ENCODE measurements at places on chromosomes 3 and 15. TPM values are rescaled to one million over a fixed set of nuclear protein-coding genes. Genes with fewer than 3 reads are reported as not detected.
A peak's percentile ranks its signal among the peaks of the same experiment; 100 is the strongest.

DNA sequence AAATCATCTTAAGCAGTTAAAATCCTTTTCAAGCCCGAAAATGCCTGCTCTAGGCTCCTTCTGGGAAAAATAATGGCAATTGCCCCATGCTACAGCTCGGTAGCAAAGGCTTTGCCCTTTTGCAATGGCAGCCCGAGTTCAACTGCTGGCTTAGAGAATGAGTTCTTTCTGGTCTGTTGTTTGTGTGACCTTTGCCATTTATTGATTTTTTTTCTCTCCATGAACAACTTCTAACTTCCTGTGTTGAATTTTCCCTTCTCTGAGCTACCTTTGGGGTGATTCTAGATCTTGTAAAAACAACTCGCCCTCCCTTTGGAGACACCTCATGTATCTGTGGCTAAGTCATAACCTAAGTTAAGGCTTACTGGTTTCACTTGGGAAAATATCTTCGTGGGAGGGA lies 139.3 kb downstream of the PLCH1 start:
- H3K36me3 ChIP-seq: no peaks in the 10 kb centered on the region
- H3K4me3 ChIP-seq: no peak overlapping the region
- no peak for DNase-seq

DNA sequence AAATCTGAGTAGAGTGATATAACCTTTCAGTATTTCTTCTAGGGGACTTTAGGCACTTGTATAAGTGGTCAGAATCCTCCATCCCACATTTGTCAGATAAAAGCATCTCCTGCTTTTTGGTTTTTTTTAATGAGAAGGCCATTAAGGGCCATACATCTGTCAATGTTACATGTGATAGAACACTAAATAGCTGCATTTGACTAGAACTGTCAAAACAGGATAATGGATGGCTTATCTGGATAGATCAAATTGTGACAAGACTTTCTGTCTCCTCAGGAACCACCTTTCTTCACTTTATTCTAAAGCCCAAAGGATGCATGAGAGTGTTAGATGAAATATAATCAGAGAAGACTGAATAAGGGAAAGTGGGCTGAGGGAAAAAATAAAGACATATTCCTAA lies 533.4 kb upstream of the TGFBR2 start:
- H3K27me3 ChIP-seq: no peaks in the 10 kb centered on the region
- no peak overlapping the region for H3K4me3 ChIP-seq
- H3K27ac ChIP-seq: no peak overlapping the region

GRCh38 chr3:134543113-134543512 lies 57.3 kb downstream of the CEP63 start:
- no peak overlapping the region for H3K27ac ChIP-seq
- DNase-seq: no peak
- peaks cover 12% of the 10 kb centered on the region for H3K4me1 ChIP-seq
- H3K27me3 ChIP-seq: no peaks in the 10 kb centered on the region

GRCh38 chr15:61056386-61056785 lies 172.7 kb downstream of the RORA start:
- DNase-seq: no peak
- no peak overlapping the region for H3K27ac ChIP-seq
- peaks cover 6% of the 10 kb centered on the region for H3K27me3 ChIP-seq
- H3K36me3 ChIP-seq: no peaks in the 10 kb centered on the region

The TMIE gene
- 0.36 TPM for total RNA-seq

DNA sequence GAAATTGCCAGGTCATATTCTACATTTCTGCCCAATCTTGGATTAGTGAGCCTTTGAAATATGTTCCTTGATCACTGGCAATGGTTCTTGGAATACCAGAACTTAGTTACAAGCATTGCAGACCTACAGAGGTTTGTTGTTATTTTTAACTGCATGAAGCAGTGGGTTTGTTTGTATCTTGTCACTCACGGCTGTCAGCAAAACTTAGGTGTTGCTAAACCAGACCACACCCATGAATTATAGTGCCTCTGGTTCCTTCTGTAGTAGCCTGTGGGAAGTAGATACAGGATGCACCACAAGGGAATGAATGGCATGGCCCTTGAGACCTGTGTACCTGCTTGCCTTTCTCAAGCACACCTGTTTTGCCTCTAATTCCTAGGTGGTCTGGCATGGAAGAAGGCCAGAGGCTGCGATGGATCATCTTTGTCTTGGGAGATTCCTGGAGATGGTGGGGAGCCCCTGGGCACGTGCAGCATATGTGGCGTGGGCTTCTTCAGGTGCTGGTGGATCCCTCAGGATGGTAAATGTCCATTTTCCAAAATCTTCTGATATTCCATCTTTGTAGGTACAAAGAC lies 138.8 kb downstream of the SNRPN start:
- H3K36me3 ChIP-seq: peaks cover 76% of the 10 kb centered on the region
- no peaks in the 10 kb centered on the region for H3K27me3 ChIP-seq
- no peak for DNase-seq
- H3K4me1 ChIP-seq: no peaks in the 10 kb centered on the region
- no peak overlapping the region for H3K27ac ChIP-seq

The ATP13A5 gene
- not detected for total RNA-seq

GRCh38 chr3:157500232-157500631 lies 3.0 kb downstream of the VEPH1 start:
- H3K4me3 ChIP-seq: no peak overlapping the region
- DNase-seq: no peak
- H3K4me1 ChIP-seq: peaks cover 13% of the 10 kb centered on the region
- no peaks in the 10 kb centered on the region for H3K36me3 ChIP-seq
- H3K27ac ChIP-seq: no peak overlapping the region
- H3K27me3 ChIP-seq: peaks cover 45% of the 10 kb centered on the region

- peak overlapping the region; percentile 32 for H3K4me3 ChIP-seq
- peaks cover 20% of the 10 kb centered on the region for H3K4me1 ChIP-seq
- H3K27ac ChIP-seq: peak overlapping the region; percentile 82
- DNase-seq: no peak
- peaks cover 6% of the 10 kb centered on the region for H3K36me3 ChIP-seq
Measured at GRCh38 chr3:31522152-31522551, 10.6 kb upstream of the STT3B start.

The ANKDD1A gene
- total RNA-seq: 12.6 TPM

The ZNF660 gene
- total RNA-seq: 2.0 TPM

The TMC3 gene
- total RNA-seq: not detected

DNA sequence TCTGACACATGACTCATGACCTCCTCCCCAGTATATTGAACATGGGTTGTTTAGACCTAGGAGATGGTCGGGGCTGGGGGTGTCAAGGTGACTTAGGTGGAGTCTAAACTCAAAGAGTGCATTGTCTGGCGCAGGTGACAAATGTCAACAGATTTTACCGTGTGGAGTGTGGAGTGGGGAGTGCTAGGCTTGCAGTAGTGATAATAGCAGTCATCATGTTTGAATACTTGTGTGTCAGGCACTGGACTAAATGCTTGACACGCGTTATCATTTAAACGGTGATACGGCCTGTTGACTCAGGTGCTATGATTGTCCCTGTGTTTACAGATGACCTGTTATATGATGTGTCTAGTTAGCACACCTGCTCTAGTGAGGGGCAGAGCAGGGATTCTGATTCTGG lies 30.8 kb downstream of the MUC20 start:
- no peak overlapping the region for H3K4me3 ChIP-seq
- peaks cover 11% of the 10 kb centered on the region for H3K27me3 ChIP-seq
- H3K27ac ChIP-seq: no peak overlapping the region
- no peaks in the 10 kb centered on the region for H3K36me3 ChIP-seq
- DNase-seq: no peak

The LRRN1 gene
- total RNA-seq: 1.2 TPM

DNA sequence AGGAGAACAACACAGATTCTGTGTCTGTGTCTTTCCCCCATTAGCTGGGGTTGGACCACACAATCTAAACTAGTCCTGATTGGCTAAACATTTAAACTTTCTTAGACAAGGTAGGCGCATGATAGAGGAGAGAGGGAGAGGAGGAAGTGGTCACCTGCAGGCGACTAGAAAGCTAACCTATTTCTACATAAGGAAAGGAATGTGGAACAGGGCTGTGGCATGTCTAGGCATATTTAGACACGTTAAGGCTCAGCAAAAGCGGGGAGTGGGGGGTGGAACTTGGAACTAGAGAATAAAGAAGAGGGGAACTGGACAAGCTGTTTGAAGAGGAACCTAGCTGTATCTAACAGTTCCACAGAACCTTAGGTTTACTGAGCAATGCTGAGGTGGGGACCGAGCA lies 12.8 kb downstream of the LRRC28 start:
- DNase-seq: no peak
- H3K27ac ChIP-seq: no peak overlapping the region
- no peaks in the 10 kb centered on the region for H3K27me3 ChIP-seq
- H3K36me3 ChIP-seq: peaks cover 6% of the 10 kb centered on the region
- peaks cover 18% of the 10 kb centered on the region for H3K4me1 ChIP-seq
- no peak overlapping the region for H3K4me3 ChIP-seq

DNA sequence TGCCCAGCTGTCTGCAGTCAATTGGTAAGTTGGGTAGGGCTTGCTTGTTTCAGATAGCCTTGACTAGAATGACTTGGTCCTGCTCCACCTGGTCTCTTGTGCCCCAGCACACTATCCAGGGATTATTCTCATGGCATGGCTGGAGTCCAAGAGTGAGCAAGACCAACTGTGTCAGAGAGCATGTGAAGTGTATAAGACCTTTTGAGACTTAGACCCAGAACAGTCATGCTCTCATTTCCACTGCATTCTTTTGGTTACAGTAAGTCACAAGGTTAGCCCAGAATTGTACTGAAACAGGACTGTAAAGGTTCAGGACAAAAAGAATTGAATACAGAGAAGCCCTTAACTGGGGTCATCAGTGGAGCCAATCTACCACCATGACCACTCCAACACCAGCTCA lies 650.8 kb upstream of the ADAMTS9 start:
- no peak overlapping the region for H3K27ac ChIP-seq
- no peak for DNase-seq
- H3K4me1 ChIP-seq: no peaks in the 10 kb centered on the region
- no peaks in the 10 kb centered on the region for H3K27me3 ChIP-seq

- no peak overlapping the region for H3K27ac ChIP-seq
- peaks cover 5% of the 10 kb centered on the region for H3K36me3 ChIP-seq
- H3K4me3 ChIP-seq: no peak overlapping the region
Measured at GRCh38 chr15:71885390-71885789, 75.0 kb downstream of the NR2E3 start.
